ENCODE measurements at places on chromosomes 2 and 18. TPM values are rescaled to one million over a fixed set of nuclear protein-coding genes. Genes with fewer than 3 reads are reported as not detected.

The CNDP2 gene
- 69.1 TPM for total RNA-seq

The IL36RN gene
- not detected for total RNA-seq

The NEU2 gene
- not detected for total RNA-seq

The GALR1 gene
- not detected for total RNA-seq

The HAAO gene
- total RNA-seq: not detected

The DCDC2C gene
- not detected for total RNA-seq

The FAM110C gene
- total RNA-seq: not detected

The GPC1 gene
- 248 TPM for total RNA-seq

The POTEJ gene
- not detected for total RNA-seq

The NPPC gene
- not detected for total RNA-seq

The PMAIP1 gene
- total RNA-seq: 1.5 TPM

The CDCA7 gene
- 3.9 TPM for total RNA-seq

The MC5R gene
- total RNA-seq: not detected

The EGR4 gene
- total RNA-seq: not detected

The IGFBP2 gene
- total RNA-seq: 32.7 TPM

The GALNT13 gene
- total RNA-seq: 0.25 TPM

The DES gene
- total RNA-seq: 7.0 TPM

The FAM237A gene
- total RNA-seq: not detected

The CTLA4 gene
- 0.78 TPM for total RNA-seq

The FBLN7 gene
- total RNA-seq: 8.9 TPM

The ACKR3 gene
- total RNA-seq: 7.8 TPM

The ZDBF2 gene
- total RNA-seq: 5.2 TPM

The POMC gene
- 5.2 TPM for total RNA-seq

The TFPI gene
- 325 TPM for total RNA-seq

The DSEL gene
- 35.2 TPM for total RNA-seq

The DPYSL5 gene
- total RNA-seq: not detected

The HOXD8 gene
- total RNA-seq: 0.62 TPM

The ARID5A gene
- total RNA-seq: 13.5 TPM

The NEUROD1 gene
- total RNA-seq: not detected

The DRC1 gene
- not detected for total RNA-seq

The TDRD15 gene
- total RNA-seq: not detected

The MYO5B gene
- total RNA-seq: 0.25 TPM

The VWA3B gene
- total RNA-seq: not detected

The SH2D6 gene
- not detected for total RNA-seq

The REG1B gene
- not detected for total RNA-seq

The ERMN gene
- not detected for total RNA-seq

The ABCG8 gene
- total RNA-seq: not detected

The SLC4A5 gene
- total RNA-seq: 1.7 TPM

The TM4SF20 gene
- total RNA-seq: not detected
